ENCODE measurements at places on chromosomes 2 and 18. TPM values are rescaled to one million over a fixed set of nuclear protein-coding genes. Genes with fewer than 3 reads are reported as not detected.

GRCh38 chr2:58428096-58429013 is 187.2 kb upstream of the FANCL start:
- H3K27me3 ChIP-seq: peaks cover 53% of the 10 kb centered on the region
- peaks cover 4% of the 10 kb centered on the region for H3K4me1 ChIP-seq
- no peak for DNase-seq
- H3K27ac ChIP-seq: no peak overlapping the region

DNA sequence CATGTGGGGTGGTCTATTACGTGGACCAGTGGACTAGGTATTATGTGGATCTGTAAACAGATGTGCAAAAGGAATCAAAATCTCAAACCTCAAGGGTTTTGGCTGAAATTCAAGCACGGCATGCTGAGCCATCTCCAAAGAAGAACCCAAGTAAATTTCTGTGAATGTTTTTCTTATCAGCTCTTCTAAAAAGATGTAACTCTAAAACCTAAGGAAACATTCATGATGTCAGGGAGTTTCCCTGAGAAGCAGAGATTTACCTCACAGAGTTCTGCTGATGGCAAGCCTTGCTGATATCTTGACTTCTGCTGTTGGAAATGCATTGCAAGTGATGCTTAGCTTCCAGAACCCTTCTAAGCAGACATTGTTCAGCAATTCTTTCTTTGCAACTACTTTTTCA is 21.6 kb downstream of the DSG4 start:
- H3K36me3 ChIP-seq: no peaks in the 10 kb centered on the region
- peaks cover 3% of the 10 kb centered on the region for H3K27me3 ChIP-seq
- no peak for DNase-seq
- H3K4me3 ChIP-seq: no peak overlapping the region

DNA sequence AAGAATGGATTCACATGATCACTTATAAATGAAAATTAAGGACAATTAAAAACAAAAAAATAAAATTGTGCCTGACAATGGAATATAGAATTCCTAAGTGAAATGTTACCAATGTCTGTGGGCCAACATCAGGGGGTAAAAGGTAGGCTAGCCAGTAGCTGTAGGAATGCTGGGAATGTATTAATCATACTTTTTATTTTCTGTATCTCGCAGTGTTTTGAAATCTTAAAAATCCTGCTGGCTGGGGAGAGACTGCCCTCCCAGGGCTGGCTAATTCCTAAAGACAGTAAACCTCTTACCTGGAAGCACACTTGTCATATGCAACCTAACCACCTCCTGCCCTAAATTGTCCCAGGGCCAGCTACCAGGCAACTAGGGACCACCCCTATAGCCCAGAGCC is 69.8 kb downstream of the REV1 start:
- H3K27me3 ChIP-seq: no peaks in the 10 kb centered on the region
- H3K4me1 ChIP-seq: peaks cover 6% of the 10 kb centered on the region
- H3K4me3 ChIP-seq: no peak overlapping the region
- H3K36me3 ChIP-seq: peaks cover 20% of the 10 kb centered on the region
- H3K27ac ChIP-seq: no peak overlapping the region
- no peak for DNase-seq

DNA sequence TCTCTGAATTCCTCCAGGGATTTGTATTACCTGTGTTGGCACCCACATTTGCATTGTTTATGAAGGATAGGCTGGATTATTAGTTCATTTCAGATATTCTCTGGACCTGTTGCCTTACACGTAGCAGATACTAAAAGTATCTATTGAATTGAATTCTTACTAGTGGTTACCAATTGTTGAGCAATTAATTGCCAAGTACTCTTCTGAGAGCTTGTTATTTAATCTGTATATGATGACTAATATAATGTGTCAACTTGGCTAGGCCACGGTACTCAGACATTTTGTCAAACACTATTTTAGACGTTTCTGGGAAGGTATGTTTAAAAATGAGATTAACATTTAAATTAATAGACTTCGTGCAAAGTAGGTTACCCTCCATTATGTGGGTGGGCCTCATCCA is 2.5 kb upstream of the SPP2 start:
- H3K27ac ChIP-seq: no peak overlapping the region
- H3K4me3 ChIP-seq: no peak overlapping the region
- no peaks in the 10 kb centered on the region for H3K4me1 ChIP-seq
- no peak for DNase-seq

The DSEL gene
- total RNA-seq: 0.35 TPM

The OSBPL1A gene
- 2.8 TPM for total RNA-seq

Data from activated naive CD8-positive, alpha-beta T cell treated with anti-CD3 and anti-CD28 coated beads for 36 hours (primary cell).